ENCODE measurements at places on chromosomes 6 and 20.

GRCh38 chr6:28357036-28357435 lies 7.3 kb downstream of the ZKSCAN3 start:
- no peak for DNase-seq

GRCh38 chr20:59017493-59018231 lies 1.6 kb upstream of the TUBB1 start:
- DNase-seq, result no peak

- no peak for DNase-seq
Observed at GRCh38 chr6:113635222-113635986, 221.7 kb upstream of the MARCKS start.

DNA sequence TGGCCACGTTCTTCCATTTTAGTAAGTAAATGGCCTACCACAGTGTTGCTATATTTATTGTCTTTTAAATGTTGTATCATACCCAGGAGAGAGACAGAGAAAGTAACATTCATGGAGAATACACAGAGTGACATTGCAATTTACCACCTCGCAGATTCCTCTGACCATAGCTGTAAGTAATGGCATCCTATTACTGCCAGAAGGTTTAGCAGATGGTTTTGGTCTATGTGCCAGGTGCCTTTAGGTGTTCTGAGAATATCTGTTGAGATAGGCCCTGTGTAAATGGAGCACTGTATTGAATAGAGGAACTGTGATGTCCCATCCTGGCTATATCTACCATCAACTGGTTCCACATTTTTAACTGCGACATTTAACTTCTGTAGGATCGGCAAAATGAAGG lies 559.6 kb downstream of the KIF16B start:
- DNase-seq, result no peak

DNA sequence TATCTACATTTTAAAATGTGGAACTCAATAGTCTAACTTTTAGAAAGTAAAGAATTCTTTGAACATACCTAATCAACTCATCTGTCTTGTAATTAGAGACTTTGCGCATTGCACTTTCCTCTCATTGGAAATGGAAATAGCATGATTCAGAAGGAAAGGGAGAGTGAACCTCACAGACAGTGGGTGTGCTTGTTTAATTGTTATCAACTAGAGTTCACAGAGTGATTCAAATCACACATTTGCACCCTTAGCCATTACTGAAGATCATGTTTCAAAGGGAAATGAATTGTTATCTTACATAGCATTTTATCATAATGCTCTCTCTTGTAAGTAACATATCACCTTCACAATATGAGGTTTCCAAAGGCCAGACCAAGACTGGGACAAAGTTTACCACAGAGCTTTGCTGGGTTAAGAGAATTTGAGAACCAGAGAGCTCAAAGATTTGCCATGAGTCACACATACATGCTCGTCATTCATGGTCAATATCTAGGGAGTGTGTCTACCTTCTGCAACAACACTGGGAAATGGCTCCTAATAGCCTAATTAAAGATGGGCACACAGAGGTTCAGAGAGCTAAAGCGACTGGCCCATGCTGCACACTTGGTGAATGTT lies 21.5 kb downstream of the GSTA3 start:
- DNase-seq, result no peak

DNA sequence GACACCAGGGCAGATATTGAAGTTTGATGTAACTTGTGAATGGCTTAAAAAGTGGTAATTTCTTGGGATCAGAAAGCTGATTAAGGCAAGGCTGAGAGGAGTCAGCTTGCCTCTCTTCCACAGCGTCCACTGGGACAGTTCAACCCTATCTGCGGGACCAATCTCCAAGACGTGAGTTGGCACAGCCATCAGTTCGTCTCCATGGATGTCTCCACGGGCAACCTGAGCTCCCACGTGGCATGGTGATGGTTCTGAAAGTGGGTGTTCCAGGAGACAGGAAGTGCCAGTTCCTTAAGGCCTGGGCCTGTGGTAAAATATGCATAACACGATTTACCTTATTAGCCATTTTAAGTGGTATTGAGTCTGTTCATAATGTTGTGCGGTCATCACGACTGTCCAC lies 67.9 kb upstream of the BHLHE23 start:
- no peak for DNase-seq

DNA sequence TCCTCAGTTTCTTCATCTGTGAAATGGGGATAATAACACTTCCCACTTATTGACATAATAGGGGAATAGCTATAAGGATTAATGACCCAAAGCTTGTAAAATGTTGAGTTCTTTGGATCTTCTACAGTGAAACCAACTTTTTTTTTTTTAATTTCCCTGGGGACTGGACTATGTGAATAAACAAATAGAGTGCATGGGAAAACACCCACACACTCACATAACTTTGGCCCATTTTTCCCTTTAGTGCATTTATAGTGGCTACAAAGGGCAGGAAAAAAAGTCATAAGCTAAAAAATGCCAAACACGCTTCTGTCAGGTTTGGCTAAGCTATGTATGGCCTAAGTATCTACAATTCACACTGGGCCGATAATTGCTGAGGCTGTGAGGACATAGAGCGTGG lies 406.2 kb upstream of the JAG1 start:
- DNase-seq, result no peak

DNA sequence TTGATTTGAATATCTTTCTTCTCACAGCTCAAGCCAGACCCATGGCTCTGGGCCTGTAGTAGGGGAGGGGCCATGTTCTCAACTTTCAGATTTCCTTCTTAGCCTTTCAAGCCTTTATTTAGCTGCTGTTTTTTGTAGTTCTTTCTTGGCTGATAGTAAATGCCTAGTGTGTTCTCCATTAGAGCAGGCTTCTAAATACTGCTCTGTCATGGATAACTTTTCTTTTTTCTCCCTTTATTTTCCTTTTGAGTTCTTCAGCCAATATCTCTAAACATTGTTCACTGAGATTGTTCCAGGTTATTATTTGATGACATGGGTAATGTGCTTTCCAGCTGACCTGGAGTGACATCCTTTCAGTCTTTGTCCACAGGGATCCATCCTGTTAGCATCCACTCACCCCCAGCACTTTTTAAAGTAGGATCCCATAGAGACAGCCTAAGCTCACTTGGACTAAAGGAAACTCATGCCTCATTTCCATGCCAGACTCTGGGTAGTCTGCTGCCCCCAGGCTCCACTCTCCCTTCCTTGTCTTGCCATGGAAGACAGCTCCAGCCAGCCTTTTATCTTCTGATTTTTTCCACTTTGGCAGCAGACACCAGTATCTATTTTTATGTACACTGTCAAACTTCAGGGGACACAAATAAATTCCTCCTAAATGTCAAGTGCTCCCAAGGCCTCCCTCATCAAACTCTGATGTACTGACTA lies 645.6 kb downstream of the RNF144B start:
- DNase-seq, result peak; percentile 41

DNA sequence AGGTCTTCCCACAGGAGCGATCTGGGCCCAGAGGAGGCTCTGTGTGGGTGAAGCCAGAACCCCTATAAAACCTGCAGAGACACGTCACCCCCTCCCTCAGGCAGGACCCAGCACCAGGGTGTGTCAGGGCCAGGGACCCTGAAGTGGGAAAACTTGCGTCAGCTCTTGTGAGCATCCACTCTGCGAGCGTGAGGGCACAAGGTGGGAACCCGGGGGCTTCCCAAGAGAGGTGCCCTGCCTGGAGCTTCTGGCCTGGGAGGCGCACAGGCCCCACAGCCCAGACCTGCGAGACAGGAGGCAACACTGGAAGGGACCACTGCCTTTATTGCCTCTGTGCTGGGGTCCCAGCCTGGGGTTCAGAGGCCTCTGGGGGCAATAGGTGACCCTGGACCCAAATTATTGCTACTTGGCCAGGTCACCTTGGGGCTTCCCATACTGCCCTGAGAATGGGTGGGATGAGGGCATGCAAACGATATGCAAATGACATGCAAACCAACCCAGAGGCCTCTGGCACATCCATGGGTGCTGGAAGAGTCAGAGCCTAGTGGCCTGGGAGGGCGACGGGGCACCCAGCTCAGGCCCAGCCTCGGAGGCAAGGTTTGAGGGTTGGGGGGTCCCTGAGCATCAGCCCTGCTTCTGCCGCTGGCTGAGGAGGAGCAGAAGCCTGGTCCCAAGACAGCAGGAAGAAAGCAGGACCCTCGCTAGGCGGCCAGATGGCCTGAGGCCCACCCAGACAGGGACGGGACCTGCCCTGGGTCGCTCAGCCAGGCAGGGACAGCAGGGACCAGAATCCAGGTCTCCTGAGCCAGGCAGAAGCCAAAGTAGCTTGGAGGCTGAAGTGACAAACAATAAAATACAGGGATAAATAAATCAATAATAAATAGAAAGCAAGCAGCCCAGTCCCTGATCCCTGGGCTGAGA lies 5.1 kb upstream of the C20orf144 start:
- no peak for DNase-seq

GRCh38 chr6:29908710-29909109 lies 33.6 kb upstream of the HLA-A start:
- no peak for DNase-seq

DNA sequence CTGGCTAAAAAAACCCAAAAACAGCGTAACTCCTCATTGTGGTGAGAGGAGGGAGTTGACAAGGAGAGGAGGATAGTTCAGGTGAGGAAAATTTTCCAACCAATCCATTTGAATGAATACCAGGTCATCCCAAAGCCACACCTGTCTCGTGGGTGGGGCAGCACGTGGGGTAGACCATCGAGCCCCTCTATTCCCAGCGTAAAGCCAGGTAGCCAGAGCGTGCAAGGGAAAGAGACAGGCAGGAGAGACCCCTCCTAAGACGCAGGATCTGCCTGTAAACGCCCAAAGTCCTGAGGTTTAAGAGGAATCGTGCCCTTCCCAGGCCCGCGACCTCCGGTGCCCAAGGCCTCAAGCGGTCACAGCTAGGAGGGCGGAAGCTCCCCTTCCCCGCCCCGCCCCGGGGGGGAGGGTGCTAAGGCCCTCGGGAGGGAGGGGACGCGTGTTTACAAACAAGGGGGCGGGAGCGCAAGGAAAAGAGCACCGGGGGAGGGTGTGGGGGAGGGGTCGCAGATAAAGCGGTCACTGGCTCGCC lies 712 bp downstream of the RXRB start:
- DNase-seq, result no peak

DNA sequence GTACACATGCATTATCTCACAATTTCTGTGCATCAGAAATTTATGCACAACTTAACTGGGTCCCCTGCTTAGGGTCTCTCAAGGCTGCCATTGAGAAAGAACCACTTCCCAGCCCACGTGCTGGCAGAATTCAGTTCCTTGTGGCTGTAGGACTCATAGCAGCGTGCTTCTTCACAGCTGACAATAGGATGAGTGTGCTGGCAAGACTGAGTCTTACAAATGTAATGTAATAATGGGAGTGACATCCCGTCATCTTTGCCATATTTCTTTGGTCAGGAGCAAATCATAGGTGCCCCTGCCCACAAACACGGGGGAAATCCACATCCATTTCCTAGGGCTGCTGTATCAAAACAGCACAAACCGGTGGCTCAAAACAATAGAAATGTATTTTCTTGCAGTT lies 77.4 kb downstream of the FIG4 start:
- DNase-seq, result no peak

- DNase-seq, result no peak
Observed at GRCh38 chr20:25605148-25605547, 18.7 kb downstream of the NANP start.

- DNase-seq, result no peak
Observed at GRCh38 chr6:122082370-122082769, 317.1 kb upstream of the HSF2 start.

GRCh38 chr6:162963861-162964260 lies 236.1 kb downstream of the PACRG start:
- no peak for DNase-seq

DNA sequence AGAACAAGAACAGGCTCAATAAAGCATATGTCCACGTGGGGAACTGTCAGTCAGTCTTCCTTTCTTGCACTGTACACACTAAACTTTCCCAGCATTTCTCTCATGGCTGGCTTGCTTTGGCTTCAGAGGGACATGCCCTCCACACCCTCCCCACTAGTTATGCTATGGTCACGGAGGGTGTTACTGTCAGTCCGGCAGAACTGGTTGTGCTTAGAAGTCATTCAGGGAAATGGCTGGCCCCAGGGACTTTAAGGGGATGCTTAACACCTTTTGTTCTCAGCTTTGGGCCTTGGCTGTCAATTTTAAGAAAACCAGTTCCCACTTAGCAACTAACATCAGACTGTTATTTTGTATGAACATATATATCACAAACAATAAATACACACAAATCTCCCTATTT lies 55.1 kb downstream of the ELOVL5 start:
- DNase-seq, result no peak

DNA sequence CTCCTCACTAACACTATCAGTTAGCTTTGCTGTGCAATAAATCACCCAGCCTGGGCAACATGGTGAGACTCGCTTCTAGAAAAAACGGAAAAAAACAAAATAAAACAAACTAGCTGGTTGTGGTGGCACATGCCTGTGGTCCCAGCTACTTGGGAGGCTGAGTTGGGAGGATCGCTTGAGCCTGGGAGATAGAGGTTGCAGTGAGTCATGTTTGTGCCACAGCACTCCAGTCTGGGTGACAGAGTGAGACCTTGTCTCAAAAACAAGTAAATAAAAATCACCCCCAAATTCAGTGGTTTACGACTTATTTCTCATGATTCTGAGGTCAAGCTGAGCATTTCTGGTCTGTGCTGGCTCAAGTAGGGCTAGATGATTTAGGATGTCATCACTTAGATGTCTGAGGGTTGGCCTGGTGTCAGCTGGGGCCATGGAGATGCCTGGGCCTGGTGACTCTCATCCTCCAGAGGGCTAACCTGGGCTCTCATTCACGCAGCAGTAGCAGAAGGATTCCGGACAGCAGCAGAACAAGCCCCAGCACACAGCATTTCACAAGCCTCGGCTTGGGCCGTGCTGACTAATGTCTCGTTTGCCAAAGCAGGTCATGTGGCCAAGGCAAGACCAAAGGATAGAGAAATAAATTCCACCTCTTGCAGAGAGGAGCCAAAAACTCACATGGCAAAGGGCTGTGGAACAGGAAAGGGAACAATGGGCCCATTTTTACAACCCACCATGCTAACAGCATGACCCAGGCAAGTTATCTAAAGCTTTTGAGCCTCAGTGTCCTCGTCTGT lies 32.5 kb downstream of the MGME1 start:
- DNase-seq, result no peak

DNA sequence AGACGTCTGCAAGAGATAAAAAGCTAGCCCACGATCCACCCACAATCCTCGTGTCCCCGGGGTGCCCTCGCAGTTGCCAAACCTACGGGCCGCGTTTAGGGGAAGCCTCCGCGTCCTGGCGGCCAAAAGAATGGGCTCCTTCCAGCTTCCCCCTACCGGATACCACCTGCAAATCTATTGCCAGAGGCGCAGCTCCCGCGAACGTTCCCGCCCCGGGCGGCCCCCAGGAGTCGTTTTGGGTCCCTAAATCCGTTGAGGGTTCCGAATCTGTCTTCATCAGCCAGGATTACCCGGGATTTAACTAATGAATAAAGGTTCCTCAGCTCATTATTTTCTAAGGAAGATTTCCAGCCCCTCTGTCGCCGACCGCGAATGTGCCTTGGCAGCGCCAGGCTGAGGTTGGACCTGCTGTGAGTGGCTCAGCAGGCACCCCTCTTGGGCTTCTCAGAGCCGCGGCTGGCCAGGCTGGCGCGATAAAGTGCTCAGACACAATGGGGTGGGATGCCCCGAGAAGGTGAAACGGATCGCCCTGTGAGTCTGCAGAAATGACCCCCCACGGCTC lies 2.8 kb upstream of the VSX1 start:
- DNase-seq, result peak; percentile 54

Data from eye (tissue), 1 donor.